NCI-H1930 (cell line): ENCODE measurements at places on chromosomes 12 and 14.

GRCh38 chr12:119457271-119457670, 122.7 kb downstream of the CCDC60 start:
- no peak for DNase-seq

DNA sequence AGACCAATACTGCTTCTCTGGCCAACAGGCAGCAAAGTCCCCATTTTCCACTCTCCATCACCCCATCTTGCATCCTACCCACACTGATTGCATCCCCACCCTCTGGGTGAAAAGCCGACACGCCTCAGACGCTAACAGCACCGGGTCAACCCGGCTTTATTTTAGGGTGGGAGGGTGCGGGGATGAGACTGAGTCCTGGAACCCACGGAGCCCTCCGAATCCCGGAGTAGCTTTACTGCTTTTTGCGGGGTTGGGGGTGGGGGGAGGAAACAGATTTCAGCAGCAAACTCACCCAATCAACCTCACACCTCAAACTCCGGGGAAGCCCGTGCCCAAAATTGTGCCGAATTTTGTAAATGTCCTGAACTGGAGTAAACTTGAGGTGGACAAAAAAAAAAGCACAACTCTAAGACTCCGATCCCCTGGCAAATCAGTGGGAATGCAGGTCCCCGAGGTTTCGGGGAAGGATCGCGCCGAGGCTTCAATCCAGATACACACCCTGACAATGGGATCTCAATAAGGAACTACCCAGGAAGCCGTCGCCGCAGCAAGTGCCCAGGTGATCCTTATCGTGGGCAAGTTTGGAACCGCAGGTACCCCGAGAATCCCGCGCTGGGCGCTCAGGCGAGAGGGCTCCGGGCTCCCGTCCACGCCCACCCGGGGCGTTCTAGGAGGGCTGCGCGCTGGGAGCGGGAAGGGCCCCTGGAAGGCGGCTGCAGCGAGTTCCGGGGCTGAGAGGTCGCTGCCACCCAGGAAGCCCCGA, 1.1 kb downstream of the GCH1 start:
- DNase-seq: no peak

- DNase-seq: no peak
Observed at GRCh38 chr14:53596853-53597525, 359.6 kb downstream of the BMP4 start.

DNA sequence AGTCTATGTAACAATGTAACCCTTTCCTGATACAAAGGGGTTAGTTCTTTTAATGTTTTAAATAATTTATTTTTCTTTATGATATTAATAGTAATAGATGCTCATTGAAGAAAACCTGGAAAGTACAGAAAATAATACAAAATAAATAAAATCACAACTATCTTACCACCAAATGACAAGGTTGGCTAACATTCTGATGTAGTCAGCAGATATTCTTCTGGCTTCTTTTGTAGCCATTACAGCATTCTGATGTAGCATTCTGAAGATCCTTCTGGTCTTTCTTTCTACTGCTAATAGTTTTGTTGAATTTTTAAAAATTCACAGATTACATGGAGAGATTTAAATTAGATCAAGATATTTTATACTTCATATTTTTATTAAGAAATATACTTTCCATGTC, 301.6 kb downstream of the AKAP6 start:
- no peak for DNase-seq

DNA sequence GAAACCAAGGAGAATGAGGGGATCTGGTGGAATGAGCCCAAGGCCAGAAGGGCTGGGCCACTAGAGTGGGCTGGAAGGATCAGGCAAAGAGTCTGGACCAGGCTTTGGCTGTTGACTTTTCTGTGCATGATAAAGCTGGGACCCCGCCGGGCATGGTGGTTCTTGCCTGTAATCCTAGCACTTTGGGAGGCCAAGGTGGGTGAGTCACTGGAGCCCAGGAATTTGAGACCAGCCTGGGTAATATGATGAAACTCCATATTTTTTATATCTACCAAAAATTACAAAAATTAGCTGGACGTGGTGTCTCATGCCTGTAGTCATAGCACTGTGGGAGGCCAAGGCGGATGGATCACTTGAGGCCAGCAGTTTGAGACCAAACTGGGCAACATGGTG, 393 bp upstream of the KLHL33 start:
- no peak for DNase-seq

GRCh38 chr14:75280291-75280830, 1.7 kb downstream of the FOS start:
- no peak for DNase-seq

GRCh38 chr14:101492716-101493115, 68.6 kb upstream of the DIO3 start:
- no peak for DNase-seq

DNA sequence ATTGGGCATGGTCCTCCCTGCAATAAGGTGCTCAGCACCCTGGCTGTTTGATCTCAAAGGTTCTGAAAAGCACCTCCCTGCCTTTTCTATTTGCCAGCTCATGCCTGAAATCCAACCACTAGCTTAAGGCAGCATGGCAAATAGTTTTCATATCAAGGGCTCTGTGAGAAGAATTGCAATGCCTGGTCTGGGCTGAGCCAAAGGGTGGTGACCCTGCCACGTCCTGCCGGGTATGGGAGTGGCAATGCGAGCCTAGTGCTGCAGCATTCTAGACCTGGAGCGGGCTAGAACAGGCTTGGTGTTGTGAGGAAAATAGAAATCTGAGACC, 2.3 kb upstream of the SCNN1A start:
- DNase-seq: no peak

DNA sequence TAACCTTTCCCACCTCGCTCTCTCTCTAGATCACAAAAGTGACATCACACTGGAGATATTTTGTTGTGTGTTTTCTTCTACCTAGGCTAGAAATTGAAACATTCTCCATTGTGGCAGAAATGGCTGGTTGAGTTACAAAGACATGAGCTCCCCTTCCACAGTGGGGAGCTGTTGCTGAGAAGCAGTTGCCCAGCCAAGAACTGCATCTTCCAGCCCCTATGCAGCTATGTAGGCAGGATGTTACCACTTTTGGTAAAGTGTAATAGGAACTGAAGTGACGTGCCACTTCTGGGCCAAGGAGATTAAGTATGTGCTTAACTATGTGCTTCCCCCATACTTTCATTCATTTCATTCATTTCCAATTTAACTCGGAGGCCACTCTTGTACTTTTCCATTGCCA, 138.7 kb upstream of the E2F7 start:
- peak; percentile 3 for DNase-seq

DNA sequence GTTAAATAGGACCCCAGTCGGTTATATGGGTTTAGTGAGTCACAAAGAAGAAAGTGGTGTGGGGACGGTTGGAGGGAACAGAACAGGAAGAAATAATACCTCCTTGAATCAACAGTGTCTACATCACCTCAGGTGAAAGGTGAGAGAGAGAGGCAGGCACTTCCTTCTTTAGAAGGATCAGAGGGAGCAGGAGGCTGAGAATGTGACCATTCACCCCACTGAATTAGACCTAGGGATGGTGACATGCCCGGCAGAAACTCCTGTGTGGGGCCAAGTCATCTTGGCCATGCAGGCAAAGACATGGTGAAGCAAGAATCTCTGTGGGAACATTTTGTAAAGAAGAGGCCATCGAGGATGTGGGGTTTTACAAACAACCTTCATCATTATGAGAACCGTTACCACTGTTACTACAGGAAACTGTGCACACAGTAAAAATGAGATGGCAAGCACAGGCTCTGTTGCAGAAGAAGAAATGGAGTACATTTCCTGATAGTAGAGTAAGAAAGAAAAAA, 1196.9 kb downstream of the VRK1 start:
- no peak for DNase-seq

DNA sequence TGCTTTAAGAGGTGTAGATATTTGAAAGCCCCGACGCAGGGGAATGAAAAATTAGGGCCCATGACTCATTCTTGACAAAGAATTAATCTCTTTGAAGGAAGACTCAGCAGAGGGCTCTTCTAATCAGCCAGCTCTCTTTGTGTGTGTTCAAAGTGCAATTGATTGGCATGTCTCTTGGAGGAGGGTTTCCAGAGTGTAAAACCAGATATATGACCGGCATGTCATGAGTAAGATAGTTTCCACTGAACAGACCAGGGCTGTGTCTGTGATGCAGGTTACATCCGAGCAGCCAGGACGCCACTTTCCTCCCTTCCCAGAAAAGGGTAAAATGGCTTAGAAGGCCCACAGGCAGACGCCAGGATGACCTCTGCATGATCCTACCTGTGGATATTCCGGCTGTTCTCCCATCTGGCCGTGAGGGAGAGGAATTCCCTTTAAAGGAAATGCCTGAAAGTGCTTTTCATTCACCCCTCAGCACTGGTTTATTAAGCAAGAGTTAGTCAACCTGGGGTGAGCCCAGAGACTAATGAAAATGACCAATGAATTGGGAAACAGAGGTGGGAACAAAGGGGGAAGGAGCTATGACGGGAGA, 7.2 kb upstream of the KRT75 start:
- DNase-seq: no peak

DNA sequence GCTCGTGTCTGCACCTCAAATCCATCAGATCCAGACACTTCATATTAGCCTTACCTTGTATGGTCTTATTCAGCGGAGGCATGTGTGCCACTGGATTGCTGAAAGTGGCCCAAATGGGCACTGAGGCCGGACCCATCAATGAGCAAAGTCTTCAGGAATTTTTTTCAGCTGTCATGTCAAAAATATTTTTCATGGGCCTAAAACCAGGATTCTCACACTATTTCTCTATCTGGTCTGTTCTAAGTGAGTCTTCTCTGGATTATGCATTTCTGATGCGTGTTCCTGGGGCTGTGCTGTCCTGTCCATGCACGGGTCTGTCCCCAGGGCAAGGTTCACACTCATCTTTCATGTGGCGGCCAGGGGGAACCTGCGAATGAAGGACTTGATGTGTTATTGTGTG, 94.6 kb downstream of the KCNA5 start:
- no peak for DNase-seq

DNA sequence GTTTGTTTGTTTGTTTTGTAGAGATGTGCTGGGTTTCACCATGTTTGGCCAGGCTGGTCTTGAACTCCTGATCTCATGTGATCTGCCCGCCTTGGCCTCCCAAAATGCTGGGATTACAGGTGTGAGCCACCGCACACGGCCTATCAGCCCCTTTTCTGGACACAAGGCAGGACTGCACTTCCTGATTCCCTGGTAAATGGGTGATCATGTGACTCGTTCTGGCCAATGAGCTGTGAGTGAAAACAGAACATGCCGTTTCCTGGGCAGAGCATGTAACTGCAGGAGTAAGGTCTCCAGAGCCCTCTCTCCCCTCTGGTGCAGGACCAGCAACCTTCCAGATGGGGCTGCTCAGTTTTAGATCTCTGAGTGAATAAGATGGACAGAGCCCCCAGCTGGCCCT, 92.7 kb downstream of the ITPK1 start:
- DNase-seq: no peak

GRCh38 chr12:104504146-104504545, 47.4 kb downstream of the CHST11 start:
- DNase-seq: no peak

DNA sequence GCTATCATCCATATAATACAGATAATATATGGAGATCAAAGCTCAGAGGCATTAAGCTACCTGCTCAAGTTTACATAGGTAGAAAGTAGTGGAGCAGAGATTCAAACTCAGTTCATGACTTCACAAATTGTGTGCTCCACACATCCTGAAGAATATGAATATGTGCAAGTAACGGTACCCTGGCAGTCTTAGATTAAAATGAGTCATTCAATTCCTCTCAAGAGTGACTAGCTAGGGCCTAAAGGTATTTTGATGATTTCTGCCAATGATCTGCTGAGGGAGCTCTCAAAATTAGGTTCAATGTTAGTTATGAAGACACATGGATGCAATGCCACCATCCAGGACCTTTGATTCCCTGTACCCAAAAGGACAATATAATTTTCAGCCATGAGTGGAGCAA, 58.9 kb downstream of the GRIP1 start:
- no peak for DNase-seq

DNA sequence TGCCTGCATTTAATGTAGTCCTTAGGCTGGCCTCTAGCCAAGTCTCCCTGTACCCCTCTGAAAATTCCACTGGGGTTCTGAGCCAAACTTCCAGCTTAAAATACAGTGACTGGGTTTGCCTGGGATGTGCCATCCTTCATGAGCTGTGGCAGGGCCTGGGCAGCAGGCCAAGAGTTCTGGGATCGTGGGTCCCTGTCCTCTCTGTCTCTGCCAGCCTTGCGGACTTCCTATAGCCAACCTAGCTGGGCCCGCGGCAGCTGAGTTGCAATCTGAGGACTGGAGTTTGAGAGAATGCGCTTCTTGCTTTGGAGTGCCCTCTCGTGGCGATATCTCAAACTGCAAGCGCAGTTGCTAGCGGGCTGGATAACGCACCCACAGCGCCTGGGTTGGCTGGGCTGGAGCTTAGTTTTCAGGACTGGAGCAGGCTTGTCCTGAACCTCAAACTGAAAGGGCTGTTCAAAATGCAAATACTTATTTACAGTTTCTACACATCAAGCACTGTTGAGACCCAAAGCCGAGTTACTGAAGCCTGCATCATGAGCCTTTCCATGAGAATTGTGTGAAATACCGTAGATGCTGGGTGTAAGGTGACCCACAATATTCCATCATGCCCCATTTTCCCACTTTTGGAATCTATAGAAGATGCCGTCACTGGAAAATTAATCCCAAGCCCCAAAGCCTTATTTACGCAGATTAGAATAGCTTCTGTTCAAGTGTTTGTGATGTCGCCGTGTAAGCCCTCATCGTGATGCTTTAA, 7.3 kb upstream of the IFI27L2 start:
- peak; percentile 22 for DNase-seq

GRCh38 chr12:94980577-94980976, 22.9 kb downstream of the NDUFA12 start:
- DNase-seq: no peak

DNA sequence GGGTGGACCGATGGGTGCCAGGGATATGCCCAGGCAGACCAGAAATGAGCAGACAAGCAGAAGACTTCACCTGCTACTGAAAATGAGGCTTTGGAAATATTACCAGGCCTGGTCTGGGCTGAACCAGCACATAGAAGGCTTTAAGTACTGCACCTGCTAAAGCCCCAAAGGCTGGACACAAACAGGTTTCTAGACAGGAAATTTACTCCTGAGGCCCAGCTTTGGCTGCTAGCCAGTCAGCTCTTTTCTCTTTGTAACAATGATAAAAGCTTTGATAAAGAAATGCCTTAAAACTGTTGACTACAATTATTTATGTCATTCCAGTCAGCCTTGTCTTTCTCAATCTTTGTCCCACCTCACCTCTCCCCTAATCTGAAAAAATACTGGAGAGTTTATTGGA, 228.9 kb upstream of the EGLN3 start:
- peak; percentile 37 for DNase-seq

DNA sequence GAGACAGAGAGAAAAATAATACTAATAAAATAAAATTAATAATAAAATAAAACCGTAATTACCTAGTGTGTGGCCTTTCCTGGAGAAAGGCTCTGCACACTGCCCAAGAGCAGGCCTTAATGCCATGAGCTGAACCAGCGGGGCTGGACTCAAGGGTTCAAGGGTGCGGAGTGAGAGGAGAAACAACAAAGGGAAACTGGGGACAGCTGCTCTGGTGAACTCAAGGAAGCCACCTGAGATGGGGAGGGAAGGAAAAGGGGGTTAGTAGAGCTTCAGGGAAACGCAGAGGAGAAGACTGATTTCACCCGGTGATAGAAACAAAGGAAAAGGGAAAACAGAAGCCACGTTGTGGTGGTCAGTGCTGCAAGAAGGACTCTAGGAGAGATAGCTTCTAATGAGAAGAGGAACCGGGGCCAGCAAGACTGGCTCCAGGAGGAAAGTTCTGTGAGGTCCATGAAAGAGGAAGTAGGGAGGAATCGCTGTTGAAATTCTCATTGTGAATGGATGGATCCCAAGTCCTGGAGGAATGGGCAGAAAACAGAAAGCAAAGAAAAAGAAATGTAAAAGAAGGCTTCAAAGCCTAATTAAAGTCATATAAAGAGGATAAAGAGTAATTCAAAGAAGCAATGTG, 48.3 kb upstream of the BCL2L14 start:
- DNase-seq: no peak
